ENCODE measurements at places on chromosomes 6 and 20. TPM values are rescaled to one million over a fixed set of nuclear protein-coding genes. Genes with fewer than 3 reads are reported as not detected.

CPXM1 gene
- 3.0 TPM for total RNA-seq

TSBP1 gene
- not detected for total RNA-seq

OR12D3 gene
- total RNA-seq, result not detected

MYL9 gene
- total RNA-seq, result 1,028 TPM

LAMA2 gene
- 43.4 TPM for total RNA-seq

NRSN1 gene
- not detected for total RNA-seq

PFDN4 gene
- 25.3 TPM for total RNA-seq

SIRT5 gene
- total RNA-seq, result 20.4 TPM

DNA sequence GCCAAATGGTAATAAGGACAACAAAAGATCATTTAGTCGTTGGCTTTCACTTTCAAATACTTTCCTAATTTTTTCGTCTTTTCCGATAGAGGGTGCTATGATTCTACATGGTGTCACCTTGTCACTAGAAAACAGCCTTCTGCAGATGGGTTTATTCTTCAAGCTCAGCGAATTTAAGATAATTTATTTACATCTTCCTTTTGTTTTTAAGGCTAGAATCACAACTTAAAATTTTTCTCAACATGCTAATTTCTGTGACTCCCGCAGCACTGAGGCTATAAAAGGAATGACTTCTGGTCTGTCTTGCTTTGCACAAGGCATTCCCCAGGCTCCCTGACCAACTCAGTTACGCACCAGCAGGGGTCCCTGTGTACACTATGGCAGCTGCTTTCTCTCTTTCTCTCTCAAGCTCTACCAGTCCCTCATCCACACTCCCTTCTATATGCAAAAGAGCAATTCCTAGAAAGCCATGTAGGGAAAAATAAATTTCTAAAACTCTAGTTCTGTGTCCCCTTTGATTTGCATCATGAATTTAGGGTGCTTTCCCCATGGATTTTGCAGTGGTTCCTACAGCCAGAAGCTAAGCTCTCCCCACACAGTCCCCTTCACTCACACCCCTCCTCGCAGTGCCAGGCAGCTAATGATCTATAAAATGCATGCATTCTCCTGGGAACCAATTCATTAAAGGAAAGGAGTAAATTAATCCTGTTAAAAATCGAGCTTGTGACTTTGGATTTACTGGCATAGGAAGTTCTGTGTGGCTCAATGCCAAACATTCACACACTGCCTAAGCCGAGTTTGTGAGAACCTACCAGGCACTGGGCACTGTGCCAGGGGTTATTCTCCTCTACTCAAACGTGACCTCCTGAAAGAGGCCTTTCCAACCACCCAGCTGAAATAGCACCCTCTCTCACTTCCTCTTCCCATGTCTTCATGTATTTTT is 74.5 kb downstream of the DCDC2 start:
- peak; percentile 70 for DNase-seq

DNA sequence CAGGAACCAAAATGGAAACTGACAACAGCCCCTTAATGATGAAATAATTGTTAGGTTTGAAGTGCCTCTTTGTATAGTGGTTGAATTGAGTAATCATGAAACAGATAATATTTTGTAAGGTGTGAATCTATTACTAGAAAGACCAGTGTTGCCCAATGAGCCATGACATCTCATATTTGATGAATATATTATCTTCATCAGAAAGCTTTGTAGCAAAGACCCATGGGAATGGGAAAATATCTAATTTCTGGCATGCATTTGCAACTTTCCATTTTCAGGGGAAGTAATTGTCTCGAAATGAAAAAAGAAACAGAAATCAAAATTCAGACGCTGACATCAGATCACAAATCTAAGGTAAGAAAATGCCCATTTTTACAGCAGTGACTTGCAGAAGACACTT is 57.3 kb upstream of the LAMP5 start:
- DNase-seq, result no peak

DNA sequence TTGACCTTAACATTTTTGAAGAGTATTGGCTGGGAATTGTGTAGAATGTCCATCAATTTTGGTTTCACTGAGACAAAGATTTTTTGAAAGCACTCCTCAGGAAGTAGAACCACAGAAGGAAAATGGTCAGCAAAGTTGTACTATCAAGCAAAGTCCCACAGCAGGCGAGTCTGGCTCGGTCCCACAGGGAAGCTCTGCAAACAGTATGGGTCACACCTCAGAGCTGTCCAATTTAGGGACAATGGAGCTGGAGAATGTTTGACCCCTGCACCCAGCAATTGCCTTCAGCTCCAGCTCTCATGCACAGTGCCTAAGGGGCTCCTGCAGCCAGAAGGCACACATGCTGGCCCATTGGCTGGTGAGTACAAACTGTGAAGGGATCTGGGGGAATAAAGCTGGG is 147.0 kb downstream of the MAFB start:
- no peak for DNase-seq

DNA sequence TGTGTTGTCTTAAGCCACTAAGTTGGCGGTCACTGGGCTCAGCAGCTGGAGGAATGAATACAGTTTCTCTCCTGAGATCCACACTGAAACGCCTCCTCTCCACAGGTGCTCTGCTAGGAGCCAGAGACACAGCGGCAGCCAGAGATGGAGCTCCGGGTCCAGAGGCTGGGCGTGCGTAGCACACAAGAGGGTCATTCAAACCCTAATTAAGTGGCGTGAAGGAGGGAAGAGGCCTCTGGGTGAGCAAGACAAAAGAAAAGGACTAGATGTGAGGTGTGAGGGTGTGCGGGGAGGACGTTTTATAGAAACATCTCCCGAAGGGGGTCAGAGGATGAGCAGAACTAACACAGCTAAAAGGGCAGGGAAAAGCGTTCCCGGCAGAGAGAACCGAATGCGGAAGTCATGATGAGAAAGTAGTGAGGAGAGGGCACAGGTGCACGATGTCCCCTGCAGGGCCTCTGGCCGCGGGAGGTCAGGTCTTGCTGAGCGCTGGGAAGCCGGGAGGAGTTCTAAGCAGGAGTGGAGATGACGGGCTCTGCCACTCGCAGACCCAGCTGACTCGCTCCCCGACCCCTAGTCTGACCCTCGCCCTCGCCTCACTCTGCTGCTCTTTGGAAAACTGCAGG is 54.4 kb downstream of the BMP7 start:
- DNase-seq, result no peak

- no peak for DNase-seq
These were observed 38.1 kb upstream of the UTRN start for GRCh38 chr6:144246988-144247387.

DNA sequence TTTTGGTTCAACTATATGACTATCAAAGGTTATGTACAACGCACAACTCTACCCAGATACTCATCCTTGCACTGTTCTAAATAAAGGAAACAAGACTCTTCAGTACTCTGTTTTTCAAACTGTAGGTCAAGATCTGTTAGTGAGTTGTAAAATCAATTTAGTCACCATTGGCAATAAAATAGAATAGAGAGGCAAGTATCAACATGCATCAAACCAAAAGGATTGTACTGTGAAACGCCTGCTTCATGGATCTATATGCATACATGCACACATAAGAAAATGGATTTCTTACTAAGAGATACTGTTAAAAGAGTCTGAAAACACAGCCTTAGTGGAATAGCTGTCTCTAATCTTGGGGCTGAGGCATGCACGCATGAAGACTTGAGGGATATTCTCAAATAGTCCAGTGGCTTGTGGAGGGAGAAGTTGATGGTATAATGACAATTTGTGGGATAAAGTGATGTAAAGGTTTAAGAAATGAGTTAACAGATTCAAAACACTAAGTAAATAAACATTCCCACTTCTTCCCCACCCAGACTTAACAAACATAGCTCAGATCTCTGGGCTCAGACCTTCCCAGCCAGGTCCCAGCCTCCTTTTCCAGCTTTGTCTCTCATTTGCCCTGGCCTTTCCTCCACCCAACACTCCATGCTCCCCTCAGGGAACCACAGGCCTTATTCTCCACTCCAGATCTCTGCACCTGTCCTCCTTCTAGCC is 10.7 kb upstream of the LZTS3 start:
- DNase-seq, result no peak

- DNase-seq, result no peak
These were observed 35.6 kb upstream of the TRAM2 start for GRCh38 chr6:52612336-52613054.

DNA sequence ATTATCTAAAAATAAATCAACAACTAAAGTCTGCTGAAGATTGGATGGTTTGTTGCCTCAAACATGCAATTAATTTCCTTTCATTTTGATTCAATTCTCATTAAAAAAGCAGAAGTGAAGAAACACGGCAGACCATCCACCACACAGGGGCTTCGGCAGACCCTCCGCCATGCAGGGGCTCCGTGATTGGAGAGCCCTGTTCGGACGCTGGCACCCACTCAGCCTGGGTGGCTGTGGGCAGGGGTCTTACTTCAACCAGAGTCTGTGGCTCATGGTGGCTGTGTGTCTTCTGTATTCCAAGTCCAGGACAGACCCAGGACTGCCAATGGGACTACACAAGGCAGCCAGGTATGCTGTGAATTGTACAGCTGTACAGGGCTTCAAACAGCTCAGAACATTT is 86.9 kb upstream of the FRMD1 start:
- DNase-seq, result no peak

DNA sequence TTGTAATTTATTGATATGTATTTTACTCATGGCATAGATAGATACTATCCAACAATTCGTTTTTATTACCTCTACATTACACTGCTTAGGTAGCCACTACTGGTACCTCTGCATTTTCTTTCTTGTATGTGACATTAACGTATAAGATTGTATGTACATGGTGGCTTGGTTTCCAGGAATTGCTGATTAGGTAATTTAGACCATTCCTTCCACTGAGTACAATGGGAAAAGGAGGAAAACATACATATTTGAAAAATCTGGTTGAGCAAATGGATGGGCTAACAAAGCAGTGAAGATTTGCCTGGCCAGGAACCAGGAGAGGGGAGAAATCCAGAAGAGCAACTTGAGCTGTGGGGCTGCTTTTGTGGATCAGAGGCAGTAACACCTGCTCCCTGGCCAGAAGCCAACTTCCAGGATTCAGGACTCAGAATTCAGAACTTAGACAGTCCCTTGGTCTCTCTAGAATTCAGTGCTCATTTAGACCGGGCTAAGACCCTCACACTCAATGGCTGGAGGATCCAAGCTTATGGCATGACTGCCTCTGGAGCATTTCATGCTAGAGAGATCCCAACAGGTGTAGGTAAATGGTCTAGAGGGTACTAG is 17.9 kb upstream of the MICB start:
- no peak for DNase-seq

GRCh38 chr20:1254254-1254653 is 11.8 kb upstream of the SNPH start:
- no peak for DNase-seq

GRCh38 chr6:1594445-1595200 is 15.1 kb upstream of the FOXC1 start:
- no peak for DNase-seq

GRCh38 chr20:1517010-1517409 is 25.8 kb upstream of the SIRPB2 start:
- no peak for DNase-seq

DNA sequence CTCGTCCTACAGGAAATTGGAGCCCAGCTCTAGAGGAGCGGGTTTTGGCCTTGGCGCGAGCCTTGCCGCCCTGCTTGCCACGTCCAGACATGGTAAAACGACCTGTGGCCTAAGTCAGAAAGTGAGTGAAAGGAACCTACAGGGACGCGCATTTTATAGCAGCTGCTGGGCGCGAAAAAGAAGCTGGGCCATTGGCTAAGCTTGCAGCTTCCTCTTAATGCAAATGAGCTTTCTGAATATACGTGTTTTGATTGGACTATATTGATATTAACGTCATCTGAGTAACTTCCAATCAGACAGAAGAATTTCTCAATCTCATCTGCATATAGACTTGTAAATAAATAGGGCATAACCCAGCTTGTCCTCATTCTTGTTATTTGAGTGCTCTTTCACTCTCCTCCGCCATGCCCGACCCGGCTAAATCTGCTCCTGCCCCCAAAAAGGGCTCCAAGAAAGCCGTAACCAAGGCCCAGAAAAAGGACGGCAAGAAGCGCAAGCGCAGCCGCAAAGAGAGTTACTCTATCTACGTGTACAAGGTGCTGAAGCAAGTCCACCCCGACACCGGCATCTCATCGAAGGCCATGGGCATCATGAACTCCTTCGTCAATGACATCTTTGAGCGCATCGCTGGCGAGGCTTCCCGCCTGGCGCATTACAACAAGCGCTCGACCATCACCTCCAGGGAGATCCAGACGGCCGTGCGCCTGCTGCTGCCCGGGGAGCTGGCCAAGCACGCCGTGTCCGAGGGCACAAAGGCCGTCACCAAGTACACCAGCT is 18.9 kb downstream of the OR2B2 start:
- peak; percentile 87 for DNase-seq

- DNase-seq, result no peak
These were observed 443 bp downstream of the RMND1 start for GRCh38 chr6:151451417-151451949.

DNA sequence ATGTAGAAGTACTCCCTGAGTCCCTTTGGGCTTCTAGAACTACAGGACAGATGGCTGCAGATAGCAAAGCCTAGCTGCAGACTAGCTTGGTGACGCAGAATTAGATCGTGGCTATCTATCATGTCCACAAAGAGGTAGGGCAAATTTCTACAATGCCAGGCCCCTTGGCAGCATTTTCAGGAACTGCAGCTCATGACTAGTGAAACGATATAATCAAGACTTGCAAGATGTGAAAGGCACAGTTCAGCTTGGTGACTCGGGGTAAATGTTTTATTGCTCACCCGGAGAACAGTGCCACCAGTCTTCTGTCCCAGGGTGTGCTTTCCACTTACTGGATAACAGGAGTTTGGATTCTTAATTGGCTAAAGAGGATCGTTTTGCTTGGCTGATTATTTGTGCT is 108.7 kb upstream of the LY86 start:
- DNase-seq, result no peak

Measured in ureter (tissue), 1 donor.